ENCODE measurements at places on chromosomes 6 and 20. TPM values are rescaled to one million over a fixed set of nuclear protein-coding genes. Genes with fewer than 3 reads are reported as not detected.

The SPTLC3 gene
- total RNA-seq: 14.8 TPM

The DSE gene
- total RNA-seq: 229 TPM

The CST4 gene
- total RNA-seq: not detected

The GABRR1 gene
- not detected for total RNA-seq

The SOX18 gene
- total RNA-seq: under 0.01 TPM

The CBLN4 gene
- total RNA-seq: under 0.01 TPM

All from osteoblast (primary cell).